GM12878 (cell line): ENCODE measurements at places on chromosomes 7 and 10. TPM values are rescaled to one million over a fixed set of nuclear protein-coding genes. Genes with fewer than 3 reads are reported as not detected.

The TRAPPC14 gene
- 7.3 and 8.4 TPM in 2 replicates for polyA plus RNA-seq

The CDK14 gene
- polyA plus RNA-seq: 12.4 and 12.7 TPM in 2 replicates

The TRIM74 gene
- 0.11 and 0.48 TPM in 2 replicates for polyA plus RNA-seq

The PCLO gene
- 0.14 TPM in 1 of 2 replicates, not detected in the other for polyA plus RNA-seq

The GRID2IP gene
- polyA plus RNA-seq: not detected in 2 replicates

The SAP25 gene
- polyA plus RNA-seq: 0.38 and 2.8 TPM in 2 replicates

The INPP5F gene
- polyA plus RNA-seq: 35.6 and 41.0 TPM in 2 replicates

The HOGA1 gene
- polyA plus RNA-seq: 0.31 TPM in 1 of 2 replicates, not detected in the other

The WNT8B gene
- not detected in 2 replicates for polyA plus RNA-seq

The PLCE1 gene
- polyA plus RNA-seq: 0.73 and 1.0 TPM in 2 replicates

- no peak for DNase-seq
Observed at GRCh38 chr10:116621476-116621875, 723 bp downstream of the PNLIPRP2 start.

DNA sequence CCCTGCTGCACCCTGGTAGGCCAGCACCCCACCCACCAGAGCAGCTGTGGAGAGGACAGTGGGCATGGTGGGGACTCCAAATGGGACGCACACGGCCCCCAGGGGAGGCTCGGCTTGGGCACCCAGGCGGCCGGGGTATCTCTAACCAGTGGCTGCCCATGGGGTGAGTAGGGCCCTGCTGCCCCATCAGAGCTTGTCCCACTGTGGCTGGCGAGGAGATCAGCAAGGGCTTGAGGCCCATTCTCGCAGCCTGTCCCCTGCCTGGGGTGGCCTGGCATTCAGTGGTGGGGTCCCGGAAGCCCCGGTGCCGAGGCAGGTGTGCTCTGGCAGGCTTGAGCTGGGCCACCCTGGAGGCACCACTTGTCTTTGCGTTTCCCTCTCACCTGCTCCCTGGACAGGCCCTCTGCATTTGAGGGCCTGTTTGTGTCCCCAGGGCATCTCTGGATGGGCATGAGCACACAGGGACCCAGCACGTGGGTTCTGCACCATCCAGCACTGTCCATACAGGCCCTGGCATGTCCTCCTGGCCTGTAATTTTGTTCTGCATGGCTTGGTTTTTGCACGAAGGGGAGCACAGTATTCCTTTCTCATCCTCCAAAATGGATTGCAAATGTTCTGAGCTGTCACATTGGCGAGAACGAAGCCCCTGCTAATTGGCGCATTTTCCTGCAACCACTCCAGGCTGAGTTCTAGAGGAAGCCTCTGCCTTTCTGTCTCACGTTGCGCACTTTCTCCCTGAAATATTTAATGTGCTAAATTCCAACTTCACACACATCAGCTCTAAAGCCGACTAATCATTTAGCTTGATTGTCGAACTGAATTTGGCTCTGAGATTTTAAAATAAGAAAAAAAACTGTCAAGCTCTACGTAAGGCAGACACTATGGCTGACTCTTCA is 27.2 kb downstream of the PWWP2B start:
- DNase-seq: no peak

GRCh38 chr10:35794703-35795102 is 152.6 kb upstream of the FZD8 start:
- DNase-seq: no peak

- no peak for DNase-seq
Observed at GRCh38 chr10:31343551-31343950, 24.5 kb downstream of the ZEB1 start.

DNA sequence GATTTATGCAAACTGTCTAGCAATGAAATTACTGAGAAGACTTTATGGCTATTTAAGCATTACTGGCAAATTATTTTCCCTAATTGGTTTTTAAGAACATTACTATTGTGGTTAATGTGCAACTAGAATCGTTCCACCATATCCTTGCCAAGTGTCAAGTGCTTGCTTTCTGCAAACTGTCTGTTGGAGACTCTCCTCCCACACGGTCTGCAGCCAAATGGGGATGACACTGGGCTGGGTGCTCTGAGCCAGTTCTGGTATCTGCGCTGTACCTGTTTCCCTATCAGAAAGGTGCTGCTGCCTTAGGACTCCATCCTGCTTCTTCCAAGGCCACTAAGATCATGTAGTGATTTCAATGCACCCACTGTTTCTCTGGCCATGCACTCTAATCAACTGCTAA is 110.4 kb downstream of the RAMP3 start:
- DNase-seq: no peak

GRCh38 chr10:72661431-72661830 is 30.5 kb upstream of the MCU start:
- DNase-seq: no peak

GRCh38 chr7:133883591-133883990 is 243.5 kb upstream of the LRGUK start:
- no peak for DNase-seq

DNA sequence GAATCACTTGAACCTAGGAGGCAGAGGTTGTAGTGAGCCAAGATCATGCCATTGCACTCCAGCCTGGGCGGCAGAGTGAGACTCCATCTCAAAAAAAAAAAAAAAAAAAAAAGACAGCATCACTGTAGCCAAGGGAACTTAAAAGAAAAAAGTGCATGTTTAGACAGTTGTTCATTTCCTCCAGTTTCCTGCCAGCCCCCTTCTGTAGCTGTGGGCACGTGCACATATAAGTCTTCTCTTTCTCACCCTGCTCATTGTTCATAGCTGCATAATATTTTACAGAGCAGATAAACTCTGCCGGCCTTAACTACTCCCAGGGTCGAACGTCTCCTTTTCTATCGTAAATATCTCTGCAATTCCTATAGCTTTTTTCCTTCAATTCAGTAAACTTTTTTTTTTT is 132.6 kb downstream of the LHPP start:
- DNase-seq: no peak

DNA sequence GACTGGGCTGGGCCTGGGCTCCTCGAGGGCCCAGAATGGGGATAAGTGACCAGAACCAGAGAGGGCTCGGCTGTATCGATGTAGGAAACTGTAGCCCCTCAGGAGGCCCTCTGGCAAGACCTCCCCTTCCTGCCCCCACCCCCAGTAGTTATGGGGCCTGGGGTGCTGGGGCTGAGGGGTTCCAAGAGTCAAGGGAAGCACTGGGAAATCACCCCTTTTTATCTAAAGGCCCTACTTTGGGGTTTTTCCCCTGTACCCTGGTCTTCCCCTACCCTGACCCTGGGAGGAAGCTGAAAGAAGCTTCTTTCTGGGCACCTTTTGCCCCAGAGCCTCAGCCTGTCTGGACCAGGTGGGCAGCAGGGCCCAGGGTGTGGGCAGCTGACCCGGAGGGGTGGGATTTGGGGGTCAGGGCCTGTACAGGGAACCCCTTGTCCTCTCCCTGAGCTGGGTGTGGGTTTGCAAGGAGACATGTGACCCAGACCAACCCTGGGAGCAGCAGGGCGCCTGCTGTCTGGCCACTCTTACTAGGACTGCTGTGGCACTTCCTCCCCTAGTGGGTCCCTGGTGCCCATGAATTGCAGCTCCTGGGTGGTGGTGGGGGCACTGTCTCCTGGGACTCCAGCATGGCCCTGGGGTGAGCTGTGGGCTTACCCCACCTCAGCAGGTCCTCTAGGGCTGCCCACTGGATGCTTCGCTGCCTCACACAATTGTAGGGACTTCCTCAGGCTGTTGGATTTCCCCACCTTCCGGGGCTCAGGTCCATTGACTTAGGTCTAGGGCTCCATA is 1.5 kb downstream of the IRF5 start:
- DNase-seq: peak; percentile 65

DNA sequence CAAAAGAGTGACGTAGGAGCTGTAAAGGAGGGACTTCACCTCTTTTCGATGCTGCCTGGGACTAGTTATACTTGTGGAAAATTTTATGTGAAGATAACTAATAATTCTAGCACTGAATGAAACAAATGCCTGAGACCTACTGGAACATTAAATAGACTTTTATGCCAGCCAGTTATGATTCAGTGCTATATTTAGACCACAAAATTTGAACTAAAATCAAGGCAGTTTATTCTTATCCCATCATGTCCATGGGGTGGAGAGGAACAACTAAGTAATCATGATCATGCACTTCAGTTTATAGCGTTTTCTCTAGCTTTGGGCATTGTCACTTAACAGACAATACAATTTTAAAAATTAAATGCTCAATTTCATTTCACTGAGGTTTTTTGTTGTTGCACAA is 76.7 kb downstream of the ZEB1 start:
- DNase-seq: no peak

DNA sequence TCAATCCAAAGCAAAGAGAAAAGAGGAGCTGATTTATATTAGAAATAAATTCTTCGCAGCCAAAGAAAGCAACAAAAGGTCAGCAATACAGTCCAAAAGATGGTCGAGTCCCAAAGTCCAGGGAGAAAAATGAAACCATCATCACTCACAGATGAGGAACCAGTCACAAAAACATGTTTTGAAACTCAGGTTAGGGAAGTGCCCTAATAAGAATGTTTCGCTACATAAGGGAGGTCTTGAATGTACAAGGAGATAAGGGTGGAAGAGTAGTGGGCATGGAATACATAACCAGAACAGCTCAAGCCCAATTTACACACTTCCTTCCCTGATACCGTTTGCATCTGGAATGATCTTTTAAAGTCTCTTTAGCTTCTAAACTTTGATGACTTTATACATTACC is 53.6 kb downstream of the VPS41 start:
- DNase-seq: no peak

- DNase-seq: no peak
Observed at GRCh38 chr7:24475166-24475961, 97.9 kb upstream of the PALS2 start.

DNA sequence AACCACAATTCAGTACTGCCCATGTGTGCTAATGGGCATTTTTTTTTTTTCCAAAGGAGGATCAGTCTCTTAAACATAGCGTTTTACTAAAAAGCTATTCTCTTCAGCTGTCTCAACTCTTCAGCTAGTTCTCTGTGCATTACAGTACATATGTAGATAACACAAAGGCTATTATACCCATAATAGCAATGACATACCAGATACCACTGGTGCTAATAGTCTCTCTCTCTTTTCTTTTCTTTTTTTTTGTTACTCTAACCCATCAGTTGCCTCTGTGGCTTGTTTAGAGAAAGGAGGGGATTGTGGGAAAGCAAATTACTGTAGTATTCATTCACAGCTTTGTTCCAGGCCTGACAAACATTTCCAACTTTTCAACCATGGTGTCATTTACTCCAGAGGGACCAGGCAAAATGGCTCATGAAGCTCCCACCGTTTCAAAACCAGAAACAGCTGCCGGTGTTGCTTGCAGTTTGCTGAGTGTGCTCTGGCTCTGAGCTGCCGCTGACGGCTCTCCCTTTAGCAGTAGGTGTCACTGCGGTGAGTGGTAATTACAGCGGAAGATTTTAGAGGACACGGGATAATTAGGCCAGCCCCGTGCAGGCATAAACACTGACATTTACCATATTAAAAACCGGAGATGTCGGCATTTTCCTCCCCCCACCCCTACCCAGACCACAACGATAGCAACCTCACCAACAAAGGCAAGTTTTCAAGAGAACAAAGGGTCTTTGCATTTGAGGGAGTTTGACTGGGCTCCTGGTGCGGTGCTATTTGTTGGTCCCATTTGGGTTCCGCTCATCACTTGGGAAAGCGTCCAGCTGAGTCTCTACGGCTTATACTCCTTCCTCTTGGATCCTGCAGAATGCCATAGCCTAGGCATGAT is 1005.5 kb downstream of the KCNMA1 start:
- no peak for DNase-seq

DNA sequence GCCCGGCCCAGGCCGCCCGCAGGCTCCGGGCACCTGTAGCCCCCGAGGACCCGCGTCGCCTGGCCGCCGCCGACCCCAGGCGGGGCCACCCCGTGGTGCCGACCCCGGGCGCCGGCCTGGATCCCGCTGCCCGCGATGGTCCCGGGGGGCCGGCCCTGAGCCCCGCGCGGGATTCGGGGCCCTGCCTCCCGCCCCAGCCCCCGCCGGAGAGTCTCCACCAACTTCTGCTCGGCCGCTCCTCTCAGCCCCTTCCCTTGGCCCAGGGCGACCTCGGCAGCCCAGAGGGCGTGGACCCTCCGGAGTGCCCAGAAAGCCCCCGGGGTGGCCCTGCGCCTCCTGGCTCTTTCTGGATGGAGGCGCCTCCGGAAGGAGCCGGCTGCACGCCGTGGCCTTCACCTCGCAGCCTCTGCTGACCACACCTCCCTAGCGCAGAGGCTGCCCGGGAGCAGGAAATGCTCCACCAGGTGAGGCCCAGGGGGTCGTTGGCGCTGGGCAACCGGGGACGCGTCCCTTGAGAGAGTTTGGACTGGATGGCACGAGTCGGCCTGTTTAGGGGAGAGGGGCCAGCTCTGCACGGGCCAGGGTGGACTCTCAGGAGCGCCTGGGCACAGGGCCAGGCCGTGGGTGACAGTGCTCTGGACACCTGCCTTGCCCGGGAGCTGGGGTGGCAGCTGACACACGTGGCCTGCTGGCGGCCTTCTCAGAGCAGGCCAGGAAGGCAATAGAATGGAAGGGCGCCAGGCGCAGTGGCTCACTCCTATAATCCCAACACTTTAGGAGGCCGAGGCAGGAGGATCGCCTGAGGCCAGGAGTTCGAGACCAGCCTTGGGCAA is 529 bp downstream of the ZNF853 start:
- DNase-seq: no peak

DNA sequence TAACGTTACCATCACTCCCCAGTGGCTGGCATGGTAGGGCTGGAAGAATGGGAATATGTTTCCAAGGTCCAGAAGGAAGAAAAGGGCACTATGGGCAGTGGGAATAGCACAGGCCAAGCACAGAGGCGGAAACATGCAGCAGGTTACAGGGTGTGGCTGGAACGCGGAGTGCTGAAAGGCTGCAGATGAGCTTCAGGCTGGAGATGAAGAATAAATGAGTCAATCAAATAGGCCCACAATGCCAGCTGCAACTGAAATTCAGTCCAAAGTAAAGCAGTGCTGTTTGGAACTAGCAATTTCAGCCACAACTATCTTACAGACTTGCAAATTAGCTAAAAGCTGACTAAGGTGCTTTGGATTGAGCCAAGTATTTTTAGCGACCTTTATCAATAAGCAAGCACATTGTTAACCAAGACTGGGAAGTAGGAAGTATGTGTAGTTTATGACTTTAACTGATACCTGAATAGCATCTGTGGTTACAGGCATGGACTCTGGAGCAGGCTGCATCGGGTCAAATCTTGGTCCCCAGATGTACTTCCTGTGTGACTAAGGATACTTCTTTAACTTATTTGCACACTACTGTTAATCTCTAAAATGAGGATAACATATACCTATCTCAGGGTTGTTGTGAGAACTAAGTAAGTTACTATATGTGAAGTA is 77.5 kb upstream of the CTTNBP2 start:
- DNase-seq: no peak
